ENCODE measurements at places on chromosomes 2 and 18.

DNA sequence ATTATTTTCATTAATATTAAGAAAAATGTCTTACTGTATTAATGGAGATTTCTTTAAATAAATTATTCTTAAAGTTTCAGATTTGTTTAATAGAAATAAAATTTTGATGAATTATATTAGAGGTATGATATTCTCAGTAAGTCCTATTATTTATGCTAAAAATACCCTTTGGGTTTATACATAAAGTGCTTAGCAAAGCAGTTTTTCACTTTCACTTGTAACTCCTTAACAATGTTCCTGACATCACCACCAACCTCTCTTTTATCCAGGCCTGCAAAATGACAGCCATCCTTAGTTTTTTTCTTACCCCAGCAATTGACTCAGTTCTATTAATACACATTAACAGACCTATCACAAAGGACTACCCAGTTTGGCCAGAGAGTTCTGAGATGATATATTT is 170.4 kb downstream of the CD226 start:
- DNase-seq, result no peak

DNA sequence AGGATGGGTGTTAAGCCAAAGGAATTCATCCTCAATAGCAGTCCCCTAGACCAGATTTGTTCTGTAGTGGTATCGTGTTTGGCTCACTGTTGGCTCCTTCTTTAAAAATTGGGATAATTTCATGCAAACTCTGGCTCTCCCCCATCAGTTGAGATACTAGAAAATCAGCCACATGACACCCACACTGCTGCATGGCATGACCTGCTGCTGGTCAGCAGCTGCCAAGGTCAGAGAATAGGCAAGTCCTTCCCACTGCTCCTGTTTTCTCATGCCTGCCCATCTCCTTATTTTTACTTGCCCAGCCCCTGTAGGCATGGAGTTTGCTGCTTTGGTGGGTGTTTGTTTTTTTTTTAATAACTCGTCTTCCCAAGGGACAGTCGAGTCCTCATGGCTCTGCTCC is 1.0 kb upstream of the SNRNP200 start:
- no peak for DNase-seq

DNA sequence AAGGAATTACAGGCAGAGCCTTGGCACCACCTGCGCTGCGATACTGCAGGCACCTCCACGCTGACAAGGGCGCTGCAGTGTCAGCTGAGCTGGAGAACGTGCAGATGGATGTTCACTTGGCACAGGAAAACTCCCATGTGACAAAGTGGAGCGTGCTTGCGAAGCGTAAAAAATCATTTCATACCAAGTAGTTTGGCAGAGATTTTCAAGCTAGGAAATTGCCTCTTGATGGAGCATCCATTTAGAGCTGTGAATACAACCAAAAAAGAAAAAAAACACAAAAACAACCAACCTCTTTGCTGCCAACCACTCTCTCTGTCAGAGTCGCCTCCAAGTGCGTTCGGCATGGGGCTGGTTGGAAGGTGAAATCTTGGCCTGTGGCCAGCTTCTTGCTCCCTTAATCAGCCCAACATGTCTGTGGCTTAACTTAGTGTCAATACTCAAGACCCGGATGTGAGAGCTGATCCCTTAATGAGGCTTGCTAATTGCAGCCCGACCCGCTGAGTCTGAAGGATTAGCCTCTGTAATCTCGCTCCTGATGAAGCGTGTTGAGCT is 38.1 kb downstream of the ACOXL start:
- peak; percentile 32 for DNase-seq

DNA sequence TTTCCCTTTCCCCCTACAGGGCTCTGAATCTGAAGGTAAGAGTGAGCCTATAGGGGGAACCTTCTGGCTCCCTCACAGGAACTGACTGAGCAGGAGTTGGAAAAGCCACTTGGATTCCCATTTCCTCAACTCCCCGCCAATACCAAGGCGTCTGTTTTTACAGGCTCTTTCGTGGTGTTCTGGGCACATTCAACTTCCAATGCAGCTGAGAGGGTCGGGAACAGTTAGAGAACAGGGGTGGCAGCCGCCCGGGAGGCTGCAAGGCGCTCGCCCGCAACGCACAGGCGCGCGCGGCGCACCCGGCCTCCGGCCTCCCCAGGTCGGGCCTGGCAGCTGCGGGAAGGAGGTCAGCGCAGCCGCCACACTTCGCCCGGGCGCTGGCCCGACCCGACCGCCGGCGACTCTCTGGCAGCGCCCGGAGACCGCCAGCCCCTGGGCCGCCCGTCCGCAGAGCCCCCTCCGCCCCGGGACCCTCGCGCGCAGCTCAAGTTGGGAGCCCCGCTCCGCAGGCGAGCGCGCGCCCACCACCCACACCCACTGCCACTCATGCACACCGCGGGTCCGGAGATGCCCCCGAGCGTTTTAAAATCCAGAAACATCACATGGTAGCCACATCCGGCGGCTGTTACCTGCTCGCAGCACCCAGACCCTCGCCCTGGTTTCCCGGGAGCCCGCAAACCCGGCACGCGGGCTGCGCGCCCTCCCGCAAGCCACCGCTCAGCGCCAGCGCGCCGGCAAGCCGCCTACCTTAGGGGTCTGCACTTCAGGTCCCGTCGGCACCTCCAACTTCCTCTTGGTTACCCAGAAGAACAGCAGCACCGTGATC is 816 bp downstream of the GALNT14 start:
- peak; percentile 58 for DNase-seq

GRCh38 chr2:231613663-231614558 is 21.2 kb downstream of the TEX44 start:
- DNase-seq, result peak; percentile 85

DNA sequence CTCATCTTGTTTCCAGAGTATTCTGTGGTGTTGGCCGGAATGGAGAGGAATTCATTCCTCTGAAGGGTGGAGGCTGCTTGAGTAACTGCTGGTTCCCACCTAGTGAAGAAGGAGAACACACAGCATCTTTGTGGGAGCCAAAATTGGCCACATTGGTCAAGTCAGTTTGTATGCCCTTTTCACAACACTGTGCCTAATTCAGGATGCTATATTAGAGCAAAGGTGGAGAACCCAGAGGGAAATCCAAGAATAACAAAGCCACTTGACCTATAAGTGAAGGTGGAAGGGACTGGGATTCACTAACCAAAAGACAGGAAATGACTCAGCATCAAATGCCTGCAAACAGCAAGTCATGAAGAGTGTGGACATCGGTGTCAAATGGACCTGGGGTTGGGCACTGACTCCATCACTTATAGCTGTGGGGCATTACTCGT is 27.3 kb upstream of the MLPH start:
- peak; percentile 80 for DNase-seq

DNA sequence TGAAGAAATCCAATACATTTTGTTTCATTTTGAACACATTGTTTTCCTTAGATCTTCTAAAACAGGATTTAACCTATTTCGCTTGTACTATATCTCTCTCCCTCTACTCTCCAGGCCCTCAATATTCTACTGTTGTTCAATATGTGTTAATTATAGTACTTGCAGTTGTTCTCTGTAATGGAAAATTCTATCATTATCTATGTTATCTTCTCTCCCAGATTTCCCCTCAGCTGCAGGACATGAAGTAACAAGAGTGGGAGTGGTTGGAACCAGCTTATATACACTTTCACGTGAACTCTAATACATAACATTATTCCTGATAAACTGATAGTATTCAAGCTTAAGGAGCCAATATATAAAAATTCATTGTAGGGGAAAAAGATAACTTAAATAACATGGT is 7.0 kb upstream of the STRN start:
- DNase-seq, result no peak

DNA sequence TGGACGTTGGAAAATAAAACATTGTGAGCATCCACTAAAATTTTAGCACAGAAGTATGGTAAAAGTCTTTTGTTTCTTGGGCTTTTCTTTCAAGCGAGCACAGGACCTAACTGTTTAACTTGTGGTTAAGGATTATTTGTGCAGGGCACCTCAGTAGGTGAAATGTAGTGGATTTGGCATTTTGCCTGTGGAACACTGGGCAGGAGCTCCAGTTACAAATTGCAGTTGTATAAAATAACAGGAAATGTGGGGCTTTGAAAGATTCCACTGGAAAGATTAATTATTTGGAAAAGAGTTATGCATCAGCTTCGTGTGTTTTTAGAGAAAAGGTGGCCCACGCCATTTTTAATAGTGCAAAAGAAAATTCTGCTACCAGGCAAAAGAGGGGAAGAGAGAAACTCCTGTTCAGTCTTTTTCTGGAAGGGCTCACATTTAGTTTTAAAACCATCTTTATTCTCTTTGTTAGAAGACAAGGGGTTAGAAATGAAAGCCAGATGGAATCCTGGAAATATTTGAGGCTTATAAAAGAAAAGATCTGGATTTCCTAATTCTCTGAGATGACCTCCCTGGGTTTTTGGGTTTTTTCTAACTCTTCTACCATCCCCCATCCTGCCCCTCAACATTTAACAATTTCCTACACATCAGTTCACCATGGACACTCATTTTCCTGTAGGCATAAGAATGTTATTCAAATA is 144.3 kb upstream of the SERTAD2 start:
- peak; percentile 88 for DNase-seq

DNA sequence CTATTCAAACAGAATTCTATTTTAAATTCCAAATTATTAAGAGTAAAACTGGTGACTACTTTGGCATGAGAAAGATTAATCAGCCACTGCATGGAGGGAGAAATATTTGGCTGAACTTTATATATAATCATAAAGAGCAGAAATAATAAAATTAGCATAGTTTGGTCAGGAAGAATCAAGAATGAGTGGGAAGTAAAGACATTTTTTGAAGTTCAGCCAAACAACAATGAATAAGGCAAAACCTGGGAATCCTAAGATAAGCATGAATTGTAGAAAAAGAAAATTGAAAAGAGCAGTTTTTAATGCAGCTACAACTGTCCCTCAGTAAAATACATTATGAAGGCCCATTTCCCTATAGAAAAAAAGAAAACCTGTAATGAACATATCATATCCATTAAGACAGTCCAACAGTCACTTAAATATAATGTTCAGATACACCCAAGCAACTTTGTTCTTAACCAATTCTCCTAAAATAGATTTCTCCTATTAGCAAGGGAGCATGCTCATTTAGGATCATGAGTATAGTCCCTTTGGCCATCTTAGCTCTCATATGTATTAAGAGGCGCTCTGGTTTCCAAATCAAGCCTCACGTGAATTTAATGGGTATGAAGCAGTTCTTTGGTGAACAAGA is 6.5 kb downstream of the TMEM17 start:
- DNase-seq, result no peak

- no peak for DNase-seq
These were observed 24.5 kb downstream of the MALT1 start for GRCh38 chr18:58695772-58696171.

DNA sequence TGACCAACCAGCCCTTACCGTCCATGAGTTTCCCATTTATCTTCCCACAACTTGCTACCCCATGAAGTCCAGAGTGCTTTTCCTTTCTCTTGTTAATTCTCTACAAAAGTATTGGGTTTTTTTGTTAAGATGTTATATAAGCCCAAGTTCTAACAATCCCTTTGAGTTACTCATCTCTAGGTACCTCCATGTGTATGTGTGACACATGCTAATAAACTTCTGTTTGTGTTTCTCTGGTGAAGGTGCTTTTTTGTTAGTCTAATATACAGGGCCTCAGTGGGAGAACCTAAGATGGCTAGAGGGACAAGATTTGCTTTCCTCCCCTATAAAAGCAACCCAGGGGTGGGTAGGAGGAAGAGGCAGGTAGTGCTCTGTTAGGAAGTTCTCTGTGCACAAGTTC is 31.8 kb upstream of the RMDN2 start:
- DNase-seq, result no peak

DNA sequence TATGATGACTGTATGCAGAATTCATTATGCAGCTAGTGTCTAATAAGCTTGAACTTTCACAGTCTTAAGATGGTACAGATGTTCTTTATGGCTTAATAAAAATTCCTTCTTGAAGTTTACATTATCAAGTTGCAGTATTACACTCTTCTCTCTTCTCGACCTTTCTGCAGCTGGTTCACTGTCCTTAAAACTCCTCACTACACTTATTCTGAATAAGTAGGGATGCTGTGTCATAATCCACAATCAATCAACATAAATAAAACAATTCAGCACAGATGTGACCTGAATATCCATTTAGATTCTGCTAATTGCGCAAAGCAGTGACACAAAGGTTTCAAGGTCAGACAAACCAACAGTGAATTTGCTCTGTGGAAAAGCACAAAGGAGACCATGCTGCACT is 356.8 kb downstream of the SUCLG1 start:
- no peak for DNase-seq

GRCh38 chr2:65228263-65228750 is 676 bp downstream of the ACTR2 start:
- no peak for DNase-seq

GRCh38 chr2:162125138-162125537 is 26.9 kb downstream of the GCG start:
- DNase-seq, result no peak

- DNase-seq, result peak; percentile 73
These were observed 222.2 kb downstream of the C1D start for GRCh38 chr2:67840460-67841068.

All from Daoy (cell line).